Skeletal muscle cell (primary cell): ENCODE measurements at places on chromosomes 2 and 18.

- no peak for DNase-seq
Observed at GRCh38 chr2:224716201-224716600, at the start of gene CCDC195. Gene CCDC195 (minus strand): TSS chr2:224716365. CDS start chr2:224716365, 0 bp downstream.

- DNase-seq: no peak
Observed at GRCh38 chr2:160592401-160592800, 98.8 kb upstream of the RBMS1 start.

DNA sequence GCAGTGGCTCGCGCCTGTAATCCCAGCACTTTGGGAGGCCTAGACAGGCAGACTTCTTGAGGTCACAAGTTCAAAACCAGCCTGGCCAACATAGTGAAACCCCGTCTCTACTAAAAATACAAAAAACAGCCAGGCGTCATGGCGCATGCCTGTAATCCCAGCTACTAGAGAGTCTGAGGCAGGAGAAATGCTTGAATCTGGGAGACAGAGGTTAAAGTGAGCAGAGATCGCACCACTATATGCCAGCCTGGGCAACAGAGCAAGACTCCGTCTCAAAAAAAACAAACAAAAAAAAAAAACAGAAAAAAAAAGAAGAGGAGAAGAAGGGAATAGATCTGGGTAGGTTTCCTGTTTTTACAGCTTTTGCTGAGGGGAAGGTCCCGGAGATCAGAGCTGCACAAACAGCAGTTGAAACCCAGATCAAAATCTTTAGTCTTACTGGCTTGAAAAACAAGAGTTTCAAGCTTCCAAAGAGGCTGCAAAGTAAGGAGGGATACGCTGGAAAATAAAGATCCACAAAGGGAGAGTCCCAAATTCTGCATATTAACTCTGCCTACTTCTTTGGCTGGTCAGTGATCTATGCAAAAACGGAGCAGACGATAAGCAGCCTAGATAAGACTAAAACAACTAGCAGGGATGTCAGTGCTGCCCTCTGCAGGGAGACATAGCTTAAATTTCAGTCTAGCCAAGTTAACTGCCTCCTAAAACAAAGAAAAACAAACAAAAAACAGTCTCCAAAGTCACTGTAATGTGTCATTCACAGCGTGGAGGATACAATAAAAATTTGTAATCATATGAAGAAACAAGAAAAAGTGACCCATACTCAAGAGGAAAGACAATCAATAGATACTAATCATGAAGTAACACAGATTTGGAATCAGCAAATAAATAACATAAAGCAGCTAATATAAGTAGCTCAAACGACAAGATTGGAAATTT lies 74.1 kb downstream of the TLK1 start:
- peak; percentile 7 for DNase-seq

GRCh38 chr2:85148190-85148589 lies 15.0 kb downstream of the TCF7L1 start:
- DNase-seq: no peak

GRCh38 chr2:38178556-38179419 lies 102.8 kb upstream of the CYP1B1 start:
- peak; percentile 92 for DNase-seq

- no peak for DNase-seq
Observed at GRCh38 chr2:144102386-144102785, 417.5 kb downstream of the ZEB2 start.

GRCh38 chr2:30336978-30337841 lies 105.9 kb downstream of the LBH start:
- DNase-seq: no peak

DNA sequence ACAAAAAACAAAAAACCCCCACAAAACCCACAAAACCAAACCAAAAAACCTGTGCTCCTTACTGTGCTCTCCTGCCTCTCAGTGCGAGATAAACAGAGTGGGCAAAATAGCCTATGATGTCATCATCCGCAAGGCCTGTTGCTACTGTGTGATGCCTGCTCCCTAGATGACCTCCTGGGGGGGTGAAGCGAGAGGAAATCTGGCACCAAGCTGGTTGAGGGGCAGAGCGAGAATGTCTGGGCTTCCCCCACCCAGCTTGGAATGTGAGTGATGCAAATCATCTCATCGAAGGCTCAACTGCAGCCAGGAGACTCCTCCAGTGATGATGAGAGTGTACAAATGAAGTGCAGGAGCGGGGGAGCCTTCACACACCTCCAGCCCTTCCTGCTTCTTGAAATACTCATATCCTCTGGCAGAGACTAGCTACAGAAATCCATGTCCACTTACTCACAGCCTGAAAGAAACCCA lies 57.7 kb upstream of the MAP4K3 start:
- DNase-seq: peak; percentile 98

DNA sequence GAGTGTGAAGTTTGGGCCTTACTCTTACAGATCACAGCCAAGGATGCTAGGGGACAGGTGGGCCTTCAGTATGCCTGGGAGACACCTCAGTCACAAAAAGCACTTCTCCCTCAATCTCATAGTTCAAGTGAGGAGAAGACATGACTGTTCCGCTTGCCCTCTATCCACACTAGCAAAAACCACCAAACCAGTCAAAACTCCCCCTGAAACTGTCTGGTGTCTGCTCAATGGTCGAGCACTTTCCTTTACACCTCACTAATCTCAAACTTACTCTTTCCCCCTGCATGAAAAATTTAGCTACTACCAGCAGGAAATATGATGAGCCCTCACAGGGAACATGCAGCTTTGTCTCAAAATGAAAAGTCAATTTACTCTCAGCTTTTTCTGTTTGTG lies 232.2 kb downstream of the TRIB2 start:
- DNase-seq: no peak

DNA sequence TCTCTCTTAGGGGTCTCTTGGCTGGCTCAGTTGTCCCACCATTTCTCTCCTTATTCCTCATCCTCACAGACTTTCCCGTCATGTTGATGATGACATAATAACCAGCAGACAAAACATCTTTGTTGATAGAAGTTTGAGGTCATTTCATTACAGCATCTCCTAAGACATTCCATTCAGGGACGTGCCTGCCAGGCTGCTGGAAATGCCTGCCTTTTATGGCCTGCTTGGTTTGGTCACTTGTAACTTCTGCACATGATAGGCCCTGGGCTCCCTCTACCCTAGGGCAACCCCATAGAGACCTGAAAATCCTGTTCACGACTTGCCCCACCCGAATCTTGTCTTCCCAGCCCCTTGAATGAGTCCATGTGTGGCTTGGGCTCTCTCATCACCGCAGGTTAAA lies 81.7 kb downstream of the SDC1 start:
- DNase-seq: peak; percentile 51

GRCh38 chr2:71843391-71843850 lies 304.2 kb downstream of the CYP26B1 start:
- DNase-seq: no peak

DNA sequence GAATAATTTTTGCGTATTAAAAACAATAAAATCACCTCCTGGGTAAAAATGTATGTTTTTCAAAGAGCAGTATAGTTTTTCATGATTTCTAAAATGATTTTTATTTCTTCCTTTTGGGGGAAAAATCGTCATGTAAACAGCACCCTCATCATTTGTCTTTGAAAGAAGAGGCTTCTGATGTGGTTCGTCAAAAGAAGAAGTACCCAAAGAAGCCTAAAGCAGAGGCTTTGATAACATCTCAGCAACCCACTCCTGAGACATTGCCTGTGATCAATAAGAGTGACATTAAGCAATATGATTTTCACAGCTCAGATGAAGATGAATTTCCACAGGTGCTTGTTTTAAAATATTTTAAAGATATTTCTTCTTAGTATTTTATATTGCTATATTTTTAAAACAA lies 110.2 kb upstream of the KIF5C start:
- no peak for DNase-seq

- no peak for DNase-seq
Observed at GRCh38 chr2:45836740-45837139, 185.3 kb downstream of the PRKCE start.

DNA sequence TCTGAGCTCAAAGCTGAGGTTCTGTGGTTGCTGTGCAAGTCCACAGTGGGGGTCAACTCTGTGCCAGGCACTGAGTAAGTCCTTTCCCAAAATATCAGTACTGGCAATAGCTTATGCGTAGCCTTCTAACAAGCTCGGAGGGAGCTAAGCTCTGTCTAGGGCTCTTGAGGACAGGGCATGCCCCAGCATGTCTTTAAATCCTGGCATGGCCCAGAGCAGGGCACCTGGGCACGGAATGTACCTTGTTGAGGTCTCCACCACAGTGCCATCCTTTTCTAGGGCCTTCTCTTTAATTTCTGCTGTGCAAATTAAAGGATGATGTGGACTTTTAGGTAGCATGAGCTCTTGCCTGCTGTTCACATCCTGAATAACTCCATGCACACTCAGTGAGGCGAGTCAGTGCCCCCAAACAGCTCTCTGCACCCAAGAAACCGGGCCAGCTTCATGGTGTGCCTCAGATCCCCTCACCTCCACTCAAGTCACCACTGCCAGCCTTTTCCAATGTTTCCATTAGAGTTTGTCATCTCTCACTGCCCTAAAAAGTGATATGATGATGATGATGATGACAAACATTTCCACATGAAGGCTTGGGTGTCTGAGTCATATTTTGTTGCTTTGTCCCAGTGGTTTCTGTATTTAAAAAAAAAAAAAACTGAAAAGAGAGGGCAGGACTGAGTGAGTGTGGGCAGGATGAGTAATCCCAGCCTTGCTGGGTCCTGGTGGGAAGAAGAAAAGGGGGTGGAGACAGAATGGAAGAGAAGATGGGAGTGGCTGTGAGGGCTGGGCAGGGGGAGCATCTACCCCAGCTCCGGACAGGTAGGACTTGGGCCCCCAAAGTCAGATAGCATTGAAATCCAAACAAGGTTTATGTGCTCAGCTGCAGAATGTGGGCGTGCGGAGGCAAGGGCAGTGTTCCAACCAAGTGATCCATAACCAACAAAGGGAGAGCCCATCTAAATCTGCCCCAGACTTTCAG lies 78.9 kb downstream of the ZBTB7C start:
- DNase-seq: peak; percentile 62

DNA sequence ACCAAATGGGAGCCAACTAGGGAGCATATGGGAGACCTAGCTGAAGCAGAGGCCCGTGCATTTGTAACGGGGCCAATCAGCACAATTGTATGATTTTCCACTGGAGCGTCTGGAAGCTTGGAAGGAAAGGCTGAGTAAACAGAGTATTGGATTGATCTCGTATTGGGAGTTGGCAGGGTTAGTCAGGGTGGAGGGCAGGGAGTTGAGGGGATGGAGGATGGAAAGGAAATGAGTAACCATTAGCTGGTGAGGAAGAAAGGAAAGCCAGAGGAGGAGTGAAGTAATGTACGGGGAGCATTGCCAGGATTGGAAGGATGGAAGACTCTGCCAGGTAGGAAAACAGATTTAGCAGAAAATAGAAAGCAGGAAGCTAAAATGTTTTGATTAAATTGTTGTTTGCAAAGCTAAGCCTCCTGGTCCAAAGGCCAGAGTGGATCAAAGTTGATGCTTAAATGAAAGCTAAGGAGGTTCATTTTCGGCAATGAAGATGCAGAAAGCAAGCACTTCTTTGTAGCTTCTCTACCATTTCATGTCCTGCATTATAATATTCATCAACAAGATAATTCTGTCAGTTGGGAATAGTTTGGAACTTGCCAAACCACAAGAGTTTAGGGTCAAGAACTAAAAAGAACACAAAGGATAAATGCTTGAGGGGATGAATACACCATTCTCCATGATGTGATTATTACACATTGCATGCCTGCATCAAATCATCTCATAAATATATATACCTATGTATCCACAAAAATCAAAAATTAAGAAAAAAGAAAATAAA lies 75.6 kb upstream of the TTN start:
- peak; percentile 60 for DNase-seq

DNA sequence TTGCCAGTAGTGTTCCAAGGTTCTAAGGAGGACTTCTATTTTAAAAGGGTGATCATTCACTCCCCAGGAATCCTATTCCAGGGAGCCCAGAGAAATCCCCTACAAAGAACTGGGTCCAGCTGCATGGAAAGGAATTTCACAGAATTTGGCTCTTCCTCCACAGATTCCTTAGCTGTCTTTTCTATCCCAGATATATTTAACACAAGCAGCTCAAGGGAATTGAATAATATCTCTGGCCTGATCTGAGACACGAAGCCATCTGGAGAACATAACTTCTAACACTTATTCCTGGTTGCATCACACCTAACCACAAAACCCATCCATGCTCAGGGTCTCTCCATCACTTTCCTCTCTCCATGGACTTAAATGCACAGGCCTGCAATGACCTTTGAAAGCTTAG lies 306.7 kb upstream of the ACVR2A start:
- DNase-seq: peak; percentile 47

DNA sequence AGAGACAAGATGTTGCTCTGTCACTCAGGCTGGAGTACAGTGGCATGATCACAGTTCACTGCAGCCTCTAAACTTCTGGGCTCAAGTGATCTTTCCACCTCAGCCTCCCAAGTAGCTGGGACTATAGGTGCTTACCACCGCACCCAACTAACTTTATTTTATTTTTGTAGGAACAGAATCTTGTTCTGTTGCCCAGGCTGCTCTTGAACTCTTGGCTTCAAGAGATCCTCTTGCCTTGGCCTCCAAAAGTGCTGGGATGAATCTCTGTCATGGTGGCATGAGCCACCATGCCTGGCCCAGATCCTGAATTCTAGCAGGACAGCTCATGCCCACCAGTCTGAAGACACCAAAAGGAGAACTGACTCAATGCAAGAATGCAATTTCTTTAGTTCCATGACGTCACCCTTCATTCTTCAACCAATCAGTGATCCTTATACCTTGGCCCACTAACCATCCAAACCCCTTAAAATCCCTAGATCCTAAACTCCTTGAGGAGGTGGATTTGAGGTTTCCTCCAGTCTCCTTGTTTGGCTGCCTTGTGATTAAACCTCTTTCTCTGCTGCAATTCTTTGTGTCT lies 25.6 kb upstream of the CXXC1 start:
- DNase-seq: no peak

- no peak for DNase-seq
Observed at GRCh38 chr2:142914507-142915313, 37.2 kb downstream of the KYNU start.

DNA sequence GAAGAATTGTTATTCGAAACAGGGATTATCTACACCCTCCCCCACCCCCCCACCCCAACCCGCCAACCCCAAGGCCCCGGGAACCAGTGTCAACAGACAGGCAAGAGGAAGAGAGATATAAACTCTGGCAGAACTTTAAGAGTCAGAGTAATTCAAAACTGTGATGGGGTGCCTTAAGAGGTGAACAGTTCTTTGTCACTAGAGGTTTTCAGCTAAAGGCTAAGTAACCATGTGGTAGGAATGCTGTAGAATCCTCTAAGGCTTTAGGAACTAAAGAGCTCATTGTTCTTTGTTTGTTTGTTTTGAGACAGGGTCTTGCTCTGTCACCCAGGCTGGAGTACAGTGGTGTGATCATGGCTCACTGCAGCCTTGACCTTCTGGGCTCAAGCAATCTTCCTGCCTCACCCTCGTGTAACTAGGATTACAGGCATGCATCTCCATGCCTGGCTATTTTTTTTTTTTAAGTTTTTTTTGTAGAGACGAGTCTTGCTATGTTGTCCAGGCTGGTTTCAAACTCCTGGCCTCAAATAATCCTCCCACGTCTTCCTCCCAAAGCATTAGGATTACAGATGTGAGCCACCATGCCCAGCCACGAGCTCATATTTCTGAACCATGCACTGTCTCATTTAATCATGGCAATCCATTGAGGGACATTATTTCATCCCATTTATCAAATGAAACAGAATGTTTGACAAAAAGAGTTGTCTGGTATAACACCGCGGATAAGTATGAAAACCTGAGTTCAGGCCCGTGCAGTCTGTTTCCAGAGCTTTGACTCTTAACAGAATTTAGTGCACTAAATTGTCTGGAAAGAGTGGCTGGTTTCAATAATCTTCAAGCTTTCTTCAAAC lies 20.8 kb upstream of the TMEM17 start:
- no peak for DNase-seq
